ENCODE measurements at places on chromosomes 7 and 10.
A peak's percentile ranks its signal among the peaks of the same experiment; 100 is the strongest.

- no peak for DNase-seq
These were observed 112.5 kb upstream of the RHEB start for GRCh38 chr7:151631953-151632749.

DNA sequence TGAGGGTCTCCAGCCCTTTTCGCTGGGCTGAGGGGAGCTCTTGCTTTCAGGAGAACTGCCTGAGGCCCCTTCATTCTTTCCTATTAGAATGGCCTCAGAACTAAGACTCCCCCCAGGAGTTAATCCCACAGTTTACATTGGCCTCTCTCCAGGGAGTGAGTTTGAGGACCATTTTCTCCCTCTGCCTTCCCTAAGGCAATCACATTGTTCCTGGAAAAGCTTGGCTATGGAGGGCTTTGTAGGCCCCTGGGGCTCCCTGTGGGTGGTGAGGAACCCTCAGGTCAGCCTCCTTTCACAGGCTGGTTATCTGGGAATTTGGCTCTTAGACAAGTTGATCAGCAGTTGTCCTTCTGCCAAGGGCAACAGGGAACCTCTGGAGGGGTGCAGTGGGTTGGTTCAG, 343.7 kb downstream of the RPS24 start:
- DNase-seq, result no peak

DNA sequence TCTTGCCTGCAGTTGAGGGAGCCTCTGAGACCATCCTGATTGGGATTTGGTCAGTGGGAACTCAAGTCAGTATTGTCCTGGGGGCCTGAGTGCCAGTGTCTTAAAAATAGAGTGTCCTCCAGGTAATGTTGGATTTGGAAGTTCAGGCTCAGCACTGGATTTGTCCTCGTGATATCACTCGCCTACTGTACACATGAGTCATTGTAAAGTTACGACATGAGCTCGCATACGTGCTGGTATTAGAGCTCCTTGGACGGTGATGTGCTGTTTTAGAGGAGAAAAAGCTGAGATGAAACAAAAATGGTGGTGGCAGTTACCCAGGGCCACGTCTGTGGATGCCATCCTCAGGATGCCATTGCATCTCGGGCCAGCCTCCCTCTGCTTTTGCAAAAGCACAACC, 78.2 kb downstream of the MGMT start:
- no peak for DNase-seq

DNA sequence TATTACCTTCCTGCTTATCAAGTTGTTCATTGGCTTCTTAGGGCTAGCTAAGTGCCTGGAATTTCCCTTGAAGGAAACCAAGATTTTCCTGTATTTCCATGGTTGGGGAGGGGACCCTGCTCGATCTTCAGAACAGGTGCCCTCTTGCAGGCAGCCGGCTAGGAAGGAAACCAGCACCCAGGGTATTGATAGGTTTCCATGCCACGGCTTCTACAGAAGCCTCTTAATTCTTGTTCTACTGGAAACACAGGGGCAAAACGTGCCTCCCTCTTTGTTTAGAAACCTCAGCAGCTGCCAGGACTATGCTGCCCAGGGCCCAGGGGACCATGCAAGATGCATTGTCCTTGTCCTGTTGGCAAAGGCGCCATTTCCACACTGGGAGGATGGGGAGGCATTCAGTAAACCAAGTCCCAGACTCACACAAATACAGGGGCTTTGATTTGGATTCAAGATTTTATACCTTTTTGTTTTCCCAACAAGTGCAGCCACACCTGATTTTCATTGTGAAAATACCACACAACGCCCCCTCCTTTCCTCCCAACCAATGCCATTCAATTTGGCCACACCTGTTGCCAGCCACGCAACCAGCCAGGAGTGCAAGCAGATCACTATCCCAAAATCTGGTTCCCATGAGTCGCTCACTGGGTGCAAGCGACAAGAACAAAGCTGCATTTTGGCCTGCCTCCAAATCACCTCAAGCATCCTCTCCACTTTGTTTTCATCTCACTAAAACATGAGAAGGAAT, 29.6 kb downstream of the C10orf71 start:
- DNase-seq, result no peak

GRCh38 chr10:35639728-35640401, 2.2 kb downstream of the FZD8 start:
- no peak for DNase-seq

DNA sequence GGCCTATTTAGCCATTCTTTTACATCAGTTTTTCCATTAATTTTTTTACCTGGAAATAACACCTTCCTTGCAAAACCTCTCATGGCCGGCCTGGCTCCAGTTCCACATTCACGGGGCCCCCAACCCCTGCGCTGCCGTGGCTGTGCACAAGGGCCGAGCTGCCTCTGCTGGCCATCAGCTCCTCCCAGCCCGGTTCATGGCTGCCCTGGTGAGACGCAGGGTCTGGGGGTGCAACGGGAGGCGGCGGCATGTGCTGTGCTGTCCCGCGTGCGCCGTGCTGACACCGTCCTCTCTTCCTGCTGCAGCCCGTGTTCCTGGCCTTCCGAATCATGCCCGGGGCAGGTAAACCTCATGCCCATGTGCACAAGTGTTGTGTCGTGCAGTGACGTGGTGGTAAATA, 4.4 kb downstream of the NKX6-2 start:
- DNase-seq, result no peak

- DNase-seq, result no peak
These were observed 62.6 kb downstream of the RASGEF1A start for GRCh38 chr10:43204042-43204942.

DNA sequence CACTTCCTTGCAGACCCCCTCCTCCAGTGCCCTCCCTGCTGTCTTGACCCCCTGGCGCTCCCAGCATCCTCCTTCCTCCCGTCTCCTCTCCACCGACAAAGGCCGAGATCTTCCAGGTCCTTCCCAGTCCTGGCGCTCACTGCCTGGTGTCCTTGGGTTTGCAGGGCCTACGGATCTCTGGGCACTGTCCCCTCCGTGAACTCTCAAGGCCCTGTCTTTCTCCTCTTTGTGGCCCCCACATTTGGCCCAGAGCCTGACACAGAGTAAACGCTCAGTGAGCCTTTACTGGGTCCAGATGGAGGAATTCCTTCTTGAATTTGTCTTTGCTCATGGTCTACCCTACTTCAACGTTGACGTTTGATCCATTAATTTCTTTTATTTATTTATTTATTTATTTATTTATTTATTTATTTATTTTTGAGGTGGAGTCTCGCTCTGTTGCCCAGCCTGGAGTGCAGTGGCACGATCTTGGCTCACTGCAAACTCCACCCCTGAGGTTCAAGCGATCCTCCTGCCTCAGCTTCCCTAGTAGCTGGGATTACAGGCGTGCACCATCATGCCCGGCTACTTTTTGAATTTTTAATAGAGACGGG, 29.7 kb downstream of the TMEM270 start:
- DNase-seq, result no peak

- peak; percentile 13 for DNase-seq
These were observed 531.1 kb upstream of the STEAP1 start for GRCh38 chr7:89623018-89623672.

DNA sequence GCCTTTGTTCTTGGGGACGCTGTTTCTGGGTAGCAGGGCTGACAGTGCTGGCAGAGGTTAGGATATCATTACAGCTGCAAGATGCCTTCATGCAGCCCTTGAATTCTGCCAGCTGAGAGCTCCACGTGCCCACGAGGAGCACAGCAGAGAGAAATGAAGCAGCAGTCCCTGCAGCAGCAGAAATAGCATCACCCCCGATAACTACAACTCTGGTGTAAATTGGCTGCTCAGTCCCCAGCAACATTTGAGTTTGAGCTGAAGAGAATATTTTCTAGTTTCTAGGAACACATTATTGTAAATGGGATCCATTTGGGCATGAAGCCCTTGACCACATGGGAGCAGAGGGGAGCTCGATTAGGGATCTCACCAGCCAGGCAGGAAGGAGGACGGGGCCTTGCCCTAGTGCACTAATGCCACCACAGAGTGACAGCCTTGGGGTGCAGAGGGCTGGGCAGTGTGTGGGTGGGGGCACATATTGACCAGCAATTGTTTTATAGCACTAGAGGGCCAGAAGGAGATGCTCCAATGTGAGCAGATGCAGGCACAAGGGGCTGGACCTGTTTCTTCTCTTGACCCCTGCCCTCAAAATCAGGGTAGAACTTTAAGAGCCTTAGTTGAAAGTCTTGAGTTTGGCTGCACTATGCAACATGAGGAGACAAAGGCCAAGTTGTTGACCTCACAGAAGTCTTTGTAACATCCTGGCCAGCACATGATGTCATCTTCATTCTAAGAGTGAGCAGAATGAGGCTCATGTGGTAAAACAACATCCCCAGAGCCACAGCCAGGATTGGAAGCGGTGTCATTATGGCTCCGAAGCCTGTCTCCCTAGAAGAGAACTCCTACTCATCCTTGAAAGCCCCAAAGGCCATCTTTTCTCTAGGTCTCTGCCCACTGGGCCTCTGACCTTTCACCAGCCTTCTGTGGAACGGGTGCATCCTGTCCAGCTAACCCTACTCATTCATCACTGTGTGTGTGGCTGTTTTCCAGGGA, 52.6 kb downstream of the ADCY1 start:
- DNase-seq, result no peak

DNA sequence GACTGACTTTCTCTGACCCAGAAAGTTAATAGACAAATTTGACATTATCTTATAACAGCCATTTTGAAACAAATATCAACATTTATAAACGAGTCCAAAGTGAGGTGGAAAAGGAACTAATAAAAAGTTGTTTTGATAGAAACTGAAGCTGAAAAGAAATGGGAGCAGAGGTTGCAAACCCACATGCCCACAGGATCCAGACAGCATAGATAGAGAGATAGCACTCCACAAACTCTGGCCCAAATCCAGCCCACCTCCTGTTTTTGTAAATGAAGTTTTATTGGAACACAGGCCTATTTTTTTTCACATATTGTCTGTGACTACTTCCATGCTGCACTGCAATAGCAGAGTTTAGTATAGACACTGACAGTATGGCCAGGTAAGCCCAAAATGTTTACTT, 171.9 kb downstream of the PRKG1 start:
- DNase-seq, result no peak

- no peak for DNase-seq
These were observed 224.2 kb upstream of the NPY start for GRCh38 chr7:24059775-24060174.

- DNase-seq, result no peak
These were observed 5.5 kb downstream of the ZNF775 start for GRCh38 chr7:150384406-150385301.

Data from non-pigmented ciliary epithelial cell (primary cell).